ENCODE measurements at places on chromosomes 1 and 21. TPM values are rescaled to one million over a fixed set of nuclear protein-coding genes. Genes with fewer than 3 reads are reported as not detected.

The NR0B2 gene
- total RNA-seq, result not detected

The CFAP45 gene
- total RNA-seq, result 0.27 TPM

The TSPEAR gene
- 0.08 TPM for total RNA-seq

The TFF3 gene
- not detected for total RNA-seq

The OR2L13 gene
- total RNA-seq, result not detected

The SPRR2G gene
- not detected for total RNA-seq

The SPATA45 gene
- total RNA-seq, result not detected

The GRHL3 gene
- total RNA-seq, result not detected

The OR2L2 gene
- not detected for total RNA-seq

The RCOR3 gene
- total RNA-seq, result 31.2 TPM

The GRIK3 gene
- not detected for total RNA-seq

The CR1 gene
- not detected for total RNA-seq

The ITGB2 gene
- total RNA-seq, result 0.09 TPM

The CD1E gene
- total RNA-seq, result not detected

The EPS8L3 gene
- total RNA-seq, result not detected

The APCS gene
- total RNA-seq, result not detected

The GPA33 gene
- total RNA-seq, result not detected

The IL22RA1 gene
- total RNA-seq, result 0.09 TPM

The PM20D1 gene
- total RNA-seq, result not detected

The PTGER3 gene
- 11.7 TPM for total RNA-seq

The DENND1B gene
- 19.5 TPM for total RNA-seq

The AK5 gene
- 13.5 TPM for total RNA-seq

The S100A2 gene
- total RNA-seq, result 3.3 TPM

The KANK4 gene
- 0.09 TPM for total RNA-seq

The TMPRSS3 gene
- not detected for total RNA-seq

The MMP23B gene
- 35.2 TPM for total RNA-seq

The ST6GALNAC3 gene
- total RNA-seq, result 3.1 TPM

The RORC gene
- not detected for total RNA-seq
